Activated CD4-positive, alpha-beta T cell treated with anti-CD3 and anti-CD28 coated beads, Interleukin-2, amount 50 U/mL, for 48 hours (primary cell): ENCODE measurements at places on chromosomes 2 and 18.

DNA sequence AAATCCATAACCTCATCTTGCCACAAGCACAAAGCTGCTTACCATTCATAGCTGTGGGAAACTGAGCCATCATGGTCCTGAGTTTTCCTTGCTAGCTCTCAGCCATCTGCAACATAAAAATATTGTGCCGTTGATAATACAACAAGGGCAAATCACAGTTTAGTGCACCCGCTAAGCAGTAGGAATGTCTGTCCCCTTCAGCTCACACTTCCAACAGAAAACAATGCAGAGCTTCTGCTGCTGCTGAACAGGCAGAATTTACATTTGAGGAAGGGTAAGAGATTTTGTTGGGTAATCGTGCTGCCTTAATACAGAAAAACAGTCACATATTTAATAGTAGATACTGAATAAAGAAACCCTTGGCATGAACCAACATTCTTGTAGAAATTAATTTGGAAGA lies 32.3 kb downstream of the ITSN2 start:
- no peak for DNase-seq

- no peak for DNase-seq
Measured at GRCh38 chr2:237184192-237184918, 98.7 kb downstream of the COPS8 start.

DNA sequence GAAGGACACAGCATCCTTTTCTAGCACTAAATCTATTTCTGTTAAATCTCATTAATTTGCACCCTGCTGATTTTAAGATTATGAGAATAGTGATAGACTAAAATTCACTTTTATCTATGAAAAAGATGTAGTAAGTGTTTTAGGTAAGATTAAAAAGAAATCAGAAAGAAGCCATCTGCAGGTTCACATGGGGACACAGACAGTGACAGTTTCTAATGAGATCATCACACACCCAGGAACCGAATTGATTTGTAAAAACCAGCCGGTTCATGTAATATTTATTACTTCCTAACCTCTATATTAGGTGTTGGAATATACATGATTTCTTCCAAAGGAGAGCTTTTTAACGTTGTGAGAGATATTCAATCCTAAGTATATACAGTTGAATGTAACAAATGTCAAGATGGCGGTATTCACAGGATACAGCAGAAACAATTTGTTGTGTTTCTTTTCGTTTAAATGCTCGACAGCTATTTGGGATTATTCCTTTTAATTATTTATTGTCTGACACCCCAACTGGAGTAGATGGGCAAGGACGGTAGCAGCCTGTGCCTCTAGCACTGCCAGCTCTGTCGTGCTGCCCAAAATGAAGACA lies 223.4 kb downstream of the CCDC102B start:
- no peak for DNase-seq

- DNase-seq, result no peak
Measured at GRCh38 chr2:129191530-129191929, 787.9 kb upstream of the RAB6C start.

DNA sequence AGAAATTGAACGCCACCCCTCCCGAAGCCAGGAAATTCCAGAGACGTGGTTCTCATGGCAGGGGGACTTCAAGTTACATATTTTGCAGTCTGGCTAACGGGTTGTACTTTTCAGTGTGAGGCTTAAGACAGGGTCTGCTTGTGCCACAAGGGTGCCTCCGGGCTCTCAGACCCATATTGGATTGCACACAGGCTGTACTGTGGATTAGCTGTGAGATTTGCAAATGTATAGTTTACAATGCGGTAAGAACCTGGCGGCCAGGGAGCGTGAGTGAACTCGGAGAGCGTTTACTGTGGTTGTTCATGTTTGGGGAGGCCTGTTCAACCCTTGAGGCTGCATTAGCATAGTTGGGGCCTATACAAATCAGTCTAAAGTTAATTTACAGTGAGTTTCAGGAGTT lies 143.9 kb upstream of the SIX2 start:
- no peak for DNase-seq

- DNase-seq, result no peak
Measured at GRCh38 chr18:42274488-42275137, 319.6 kb downstream of the PIK3C3 start.

- DNase-seq, result no peak
Measured at GRCh38 chr2:199862788-199863187, 11.8 kb upstream of the FTCDNL1 start.

DNA sequence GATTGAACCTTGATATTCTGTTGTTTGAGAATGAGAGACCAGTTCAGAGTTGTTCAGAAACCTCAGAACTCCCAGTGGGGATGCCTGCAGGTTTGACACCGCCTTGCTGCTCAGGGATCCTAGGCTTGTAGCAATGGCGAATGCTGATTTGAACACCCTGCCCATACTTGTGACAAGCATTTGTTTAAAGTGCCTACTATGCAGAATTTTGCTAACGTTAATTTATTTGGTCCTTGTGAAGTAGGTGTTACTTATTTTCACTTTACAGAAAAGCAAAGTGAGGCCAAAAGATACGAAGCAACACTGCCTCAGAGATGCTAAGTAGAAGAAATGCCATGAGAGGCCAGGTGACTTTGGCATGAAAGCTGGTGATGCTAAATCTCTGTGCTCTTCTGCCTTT lies 32.3 kb downstream of the STON1 start:
- no peak for DNase-seq

DNA sequence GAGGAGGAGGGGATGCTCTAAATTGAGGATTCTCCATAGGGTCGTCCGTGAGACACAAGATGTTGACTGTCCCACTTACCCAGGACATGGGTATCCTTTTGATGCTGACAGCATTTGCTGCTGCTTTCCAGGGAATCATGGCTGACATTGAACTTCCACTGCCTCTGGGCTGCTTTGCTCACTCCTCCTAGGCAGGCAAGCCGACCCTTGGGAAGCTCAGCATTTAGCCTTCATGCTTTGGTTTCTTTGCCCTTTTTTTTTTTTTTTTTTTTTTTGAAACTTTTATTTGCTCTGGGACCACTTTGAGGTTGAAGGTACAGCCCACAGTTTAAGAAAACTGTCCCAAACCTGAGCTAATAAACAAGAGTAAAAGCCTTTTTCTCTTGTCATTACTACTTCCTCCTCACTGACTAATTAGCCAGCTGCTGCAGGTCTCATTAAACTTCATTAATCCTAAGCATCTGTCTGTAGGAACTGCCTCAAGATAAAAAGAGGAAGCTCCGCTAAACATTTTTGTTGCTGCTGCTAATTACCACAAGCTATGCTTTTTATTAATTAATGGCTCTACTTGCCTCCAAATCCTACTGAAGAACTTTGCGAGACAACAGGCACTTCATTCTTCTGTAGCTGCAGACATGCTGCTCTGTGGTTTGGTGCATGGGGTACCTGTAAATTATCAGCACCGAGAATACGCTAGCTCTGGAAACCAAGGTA lies 125.4 kb downstream of the SPTBN1 start:
- no peak for DNase-seq

- no peak for DNase-seq
Measured at GRCh38 chr2:127910415-127910814, 24.7 kb upstream of the AMMECR1L start.

DNA sequence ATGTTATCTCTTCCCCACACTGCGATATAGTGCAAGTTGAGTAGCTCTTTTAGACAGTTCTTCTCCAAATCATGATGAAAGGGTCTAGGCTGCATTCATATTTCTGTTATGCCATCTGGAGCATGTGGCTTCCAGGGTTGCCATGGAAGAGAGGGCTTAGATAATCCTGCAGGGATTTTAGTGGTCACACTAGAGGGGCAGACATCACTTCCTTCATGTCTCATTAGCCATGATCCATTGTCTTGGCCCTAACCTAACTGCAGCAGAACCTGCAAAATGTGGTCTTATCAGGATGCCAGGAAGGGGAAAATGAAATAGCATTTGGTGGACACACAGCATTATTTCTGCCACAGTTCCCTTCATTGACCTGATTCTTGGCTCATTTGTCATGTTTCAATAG lies 83.1 kb downstream of the ADAM23 start:
- no peak for DNase-seq

- no peak for DNase-seq
Measured at GRCh38 chr2:62999905-63000304, 50.7 kb upstream of the OTX1 start.

DNA sequence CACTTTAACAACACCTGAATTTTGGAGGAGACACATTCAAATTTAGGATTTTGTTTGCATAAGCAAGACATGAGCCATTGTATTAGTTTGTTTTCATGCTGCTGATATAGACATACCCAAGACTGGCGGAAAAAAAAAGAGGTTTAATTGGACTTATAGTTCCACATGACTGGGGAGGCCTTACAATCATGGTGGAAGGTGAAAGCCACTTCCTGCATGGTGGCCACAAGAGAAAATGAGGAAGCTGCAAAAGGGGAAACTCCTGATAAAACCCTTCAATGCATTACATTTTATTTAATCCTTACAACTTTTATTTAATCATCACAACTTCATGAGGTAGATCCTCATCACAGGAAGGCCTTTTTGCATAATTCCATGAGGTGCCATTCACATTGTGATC lies 242.0 kb upstream of the STON1 start:
- no peak for DNase-seq

DNA sequence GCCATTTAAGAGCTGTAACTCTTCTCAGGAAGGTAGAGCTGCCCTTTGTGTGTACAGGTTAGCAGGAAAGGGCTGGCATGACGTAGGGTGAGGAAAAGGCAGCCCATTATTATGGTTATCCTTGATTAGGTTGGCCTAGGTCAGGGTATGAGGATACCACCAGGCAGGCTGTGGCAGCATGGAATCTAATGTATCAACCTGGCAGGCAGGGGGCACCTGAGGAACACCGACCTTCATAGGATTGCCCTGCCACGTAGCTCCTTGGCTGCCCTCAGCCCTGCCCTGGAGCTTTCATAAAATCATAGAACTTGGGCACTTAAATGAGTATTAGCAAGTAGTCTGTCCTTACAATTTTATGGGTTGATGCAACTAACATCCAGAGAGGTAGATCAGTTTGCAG lies 261.6 kb downstream of the LTBP1 start:
- no peak for DNase-seq

DNA sequence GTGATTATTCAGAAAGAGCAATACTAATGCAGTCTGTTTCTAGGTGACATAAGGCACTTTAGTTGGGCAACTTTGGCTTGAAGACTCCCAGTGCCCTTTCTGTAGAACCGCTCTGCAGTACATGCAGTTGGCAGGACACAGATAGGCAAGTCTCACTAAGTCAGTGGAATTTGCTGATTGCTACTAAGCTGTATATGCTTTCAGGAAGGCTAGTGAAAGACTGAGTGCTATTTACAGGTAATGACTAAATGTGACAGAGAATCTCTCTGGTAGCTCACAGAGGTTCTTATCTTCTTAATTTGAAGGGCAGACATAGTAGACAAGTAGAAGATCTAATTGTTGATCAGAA lies 243.0 kb downstream of the WDPCP start:
- no peak for DNase-seq

DNA sequence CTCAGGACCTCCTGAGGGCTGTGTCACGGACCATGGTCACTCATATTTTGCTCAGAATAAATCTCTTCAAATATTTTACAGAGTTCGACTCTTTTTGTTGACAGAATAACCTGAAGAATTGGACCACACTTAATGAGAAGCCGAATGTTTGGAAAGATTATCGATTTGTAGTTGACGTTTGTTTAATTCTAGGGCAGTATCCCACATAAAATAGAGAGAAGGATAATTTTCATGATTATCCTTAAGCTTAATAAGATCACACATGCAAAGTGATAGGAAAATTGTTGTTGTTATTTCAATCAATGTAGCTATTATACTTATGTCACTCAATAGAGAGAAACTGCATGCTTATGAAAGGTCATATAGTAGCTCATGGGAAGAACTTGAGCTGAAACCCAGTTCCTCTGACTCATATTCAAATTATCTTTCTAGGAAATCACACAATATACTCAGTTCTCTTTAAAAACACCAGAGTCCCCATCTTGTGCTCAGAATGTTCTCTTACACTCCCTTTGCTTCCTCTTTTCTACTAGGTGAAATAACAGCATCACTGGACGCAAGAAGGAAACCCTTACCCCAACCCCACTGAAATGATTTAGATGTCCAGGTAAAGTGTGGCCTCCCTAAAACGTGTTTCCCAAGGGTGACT lies 982.1 kb downstream of the TSN start:
- DNase-seq, result no peak

GRCh38 chr2:215573496-215573895 lies 137.6 kb upstream of the FN1 start:
- DNase-seq, result no peak

DNA sequence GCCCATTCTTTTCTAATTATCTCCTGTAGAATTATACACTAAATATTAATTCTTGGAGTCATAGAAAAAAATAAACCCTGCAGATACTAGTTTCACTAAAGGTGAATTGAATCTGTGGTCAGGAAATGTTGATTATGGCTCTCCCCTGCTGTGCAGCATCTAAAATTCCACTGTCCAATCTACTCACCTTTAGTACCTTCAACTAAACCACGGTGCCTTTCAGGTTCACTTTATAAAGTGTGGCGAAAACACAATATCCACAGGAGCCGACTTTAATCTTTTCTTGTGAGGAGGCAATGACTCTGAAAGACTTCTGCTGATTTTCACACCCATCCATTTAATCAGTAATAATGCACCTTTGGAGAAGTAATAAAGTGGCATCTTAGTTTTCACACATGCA lies 402.3 kb downstream of the THSD7B start:
- no peak for DNase-seq

DNA sequence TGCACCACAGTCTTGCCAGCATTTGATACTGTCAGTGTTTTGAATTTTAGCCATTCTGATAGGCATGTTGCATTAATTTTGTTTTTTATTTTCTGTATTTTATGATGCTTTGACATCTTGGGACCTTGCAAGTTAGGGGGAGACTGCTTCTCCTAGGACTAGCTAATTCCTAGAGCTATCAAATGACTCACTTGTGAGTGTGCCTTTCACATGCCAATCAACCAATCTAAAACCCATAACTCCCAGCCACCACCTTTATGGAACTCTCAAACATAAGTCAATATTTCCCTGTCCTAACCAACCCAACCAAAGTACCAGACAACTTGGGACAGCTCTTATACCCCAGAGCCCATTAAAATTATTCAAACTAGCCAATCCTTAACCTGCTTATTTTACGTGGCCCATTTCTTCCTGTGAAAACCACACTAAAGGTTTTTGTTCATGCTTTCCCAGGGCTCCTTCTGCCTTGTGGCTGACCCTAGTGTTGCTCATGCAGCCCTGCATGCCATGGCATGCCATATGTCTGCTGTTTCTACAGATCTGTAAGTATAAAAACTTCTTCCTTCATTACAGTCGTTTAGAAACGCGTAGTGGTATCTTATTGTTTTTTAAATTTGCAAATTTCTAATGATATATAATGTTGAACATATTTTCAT lies 230.1 kb downstream of the GPD2 start:
- no peak for DNase-seq

DNA sequence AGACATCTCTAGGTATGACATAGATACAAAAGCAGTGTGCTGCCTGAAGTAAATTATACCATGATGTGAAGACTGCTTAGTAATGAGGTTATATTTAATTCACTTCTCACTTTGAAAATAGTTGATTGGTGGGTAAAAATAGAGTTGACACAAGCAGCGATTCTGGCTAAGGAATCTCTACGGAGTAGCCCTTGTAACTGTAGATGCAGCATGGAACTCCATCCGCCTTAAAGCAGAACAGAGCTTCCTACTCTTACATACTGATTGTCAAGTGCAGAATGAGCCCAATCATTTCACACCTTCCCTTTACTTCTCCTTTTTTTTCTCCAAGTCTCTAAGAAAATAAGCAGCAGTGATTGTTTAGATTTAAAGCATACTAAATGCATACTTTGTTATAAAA lies 1594.6 kb upstream of the SLC39A10 start:
- DNase-seq, result no peak
